ENCODE measurements at places on chromosomes 1 and 21. TPM values are rescaled to one million over a fixed set of nuclear protein-coding genes. Genes with fewer than 3 reads are reported as not detected.

Gene OPTC
- not detected for polyA plus RNA-seq

Gene SPRR5
- polyA plus RNA-seq, result not detected

DNA sequence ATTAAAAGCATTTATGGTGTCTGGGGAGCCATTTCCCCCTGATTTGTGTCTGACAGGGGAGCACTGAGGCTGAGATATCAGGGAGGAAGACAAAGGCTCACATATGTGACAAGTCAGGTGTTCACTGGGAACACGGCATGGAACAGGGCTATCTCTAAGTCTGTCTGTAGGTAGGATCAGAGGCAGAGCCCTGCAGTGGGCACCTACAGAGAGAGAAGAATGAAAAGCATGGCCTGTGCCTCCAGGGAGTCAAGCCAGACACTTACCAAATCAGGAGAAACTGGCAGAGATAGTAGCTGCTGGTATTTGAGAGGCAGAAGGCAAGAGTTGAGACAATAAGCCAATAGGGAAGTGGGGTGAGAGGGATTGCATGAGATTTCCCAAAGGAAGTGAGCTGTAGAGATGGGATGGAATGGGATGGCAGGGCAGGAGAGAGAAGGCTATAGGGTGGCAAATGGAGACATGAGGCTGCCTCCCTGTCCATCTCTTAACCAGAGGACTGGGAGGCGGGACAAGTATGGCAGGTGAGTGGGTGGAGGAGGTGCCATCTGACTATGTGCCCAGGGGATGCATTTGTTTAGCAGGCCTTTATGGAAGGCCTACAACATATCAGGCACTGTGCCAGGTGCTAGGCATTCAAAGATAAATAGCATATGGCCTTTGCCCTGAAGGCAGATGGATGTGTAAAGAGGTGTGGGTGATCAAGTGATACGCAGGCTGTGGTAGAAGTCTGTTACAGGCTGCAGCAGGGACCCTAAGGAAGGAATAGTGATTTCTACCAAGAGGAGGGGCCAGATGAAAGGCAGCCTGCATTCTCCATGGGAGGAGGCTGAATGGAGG is 136.2 kb upstream of the IPO9 start:
- peak; percentile 57 for DNase-seq

DNA sequence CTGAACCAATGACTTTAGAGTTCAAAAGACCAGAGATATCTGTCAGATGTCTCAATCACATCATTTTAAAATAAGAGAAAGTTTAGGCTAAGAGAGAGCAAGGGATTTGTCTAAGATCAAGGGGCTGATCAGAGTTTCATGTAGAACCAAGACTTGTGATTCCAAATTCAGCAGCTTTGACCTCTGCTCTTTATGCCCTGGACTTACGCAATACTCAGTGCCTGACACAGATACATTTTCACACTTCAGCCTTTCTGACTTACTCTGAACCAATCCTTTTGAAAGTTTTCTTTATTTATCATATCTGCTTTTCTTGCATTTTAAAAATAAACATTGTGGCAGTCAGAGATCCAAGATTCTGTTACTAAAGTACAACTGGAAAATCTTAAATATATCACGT is 428.0 kb downstream of the PLPP3 start:
- no peak for DNase-seq

- peak; percentile 79 for DNase-seq
These were observed 996 bp upstream of the TMEM51 start for GRCh38 chr1:15152318-15153183.

DNA sequence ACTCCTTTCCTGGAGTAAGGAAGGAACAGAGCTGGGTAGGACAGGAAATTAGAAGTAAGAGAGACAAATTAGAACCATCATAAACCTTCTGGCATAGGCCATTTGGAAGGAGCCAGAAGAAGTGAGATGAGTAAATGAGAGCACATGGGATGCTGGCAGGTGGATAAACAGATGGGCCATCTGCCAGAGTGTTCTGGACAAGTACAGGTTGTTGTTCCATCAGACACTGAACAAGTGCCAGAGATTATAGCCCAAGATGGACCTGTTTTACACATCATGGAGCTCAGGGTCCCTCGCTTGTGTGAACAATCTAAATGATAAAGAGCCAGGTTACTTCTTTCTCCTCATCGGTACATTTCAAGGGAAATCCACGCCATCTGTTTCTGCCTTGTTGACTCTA is 200.3 kb downstream of the HHIPL2 start:
- peak; percentile 4 for DNase-seq

- DNase-seq, result no peak
These were observed 5.3 kb downstream of the ATP2B4 start for GRCh38 chr1:203631946-203632345.

DNA sequence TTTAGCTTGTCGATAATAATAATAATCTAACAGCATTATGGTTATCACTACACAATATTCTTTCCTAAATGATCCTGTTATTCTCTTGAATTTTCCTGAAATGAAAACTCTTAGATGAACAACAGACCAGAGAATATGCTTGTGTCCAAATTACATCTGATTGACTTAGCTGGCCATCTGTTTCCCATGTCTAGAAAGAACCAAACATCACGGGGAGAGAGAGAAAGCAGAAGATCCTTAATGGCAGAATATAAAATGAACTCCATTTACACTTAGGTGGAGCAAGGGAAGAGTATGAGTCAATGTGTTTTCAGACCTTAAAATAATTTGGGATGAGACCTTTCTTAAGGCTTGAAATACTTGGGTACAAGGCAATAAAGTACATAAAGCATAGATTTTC is 162.2 kb downstream of the DSCAM start:
- no peak for DNase-seq

- no peak for DNase-seq
These were observed 313.1 kb downstream of the MATN1 start for GRCh38 chr1:30410153-30410851.

DNA sequence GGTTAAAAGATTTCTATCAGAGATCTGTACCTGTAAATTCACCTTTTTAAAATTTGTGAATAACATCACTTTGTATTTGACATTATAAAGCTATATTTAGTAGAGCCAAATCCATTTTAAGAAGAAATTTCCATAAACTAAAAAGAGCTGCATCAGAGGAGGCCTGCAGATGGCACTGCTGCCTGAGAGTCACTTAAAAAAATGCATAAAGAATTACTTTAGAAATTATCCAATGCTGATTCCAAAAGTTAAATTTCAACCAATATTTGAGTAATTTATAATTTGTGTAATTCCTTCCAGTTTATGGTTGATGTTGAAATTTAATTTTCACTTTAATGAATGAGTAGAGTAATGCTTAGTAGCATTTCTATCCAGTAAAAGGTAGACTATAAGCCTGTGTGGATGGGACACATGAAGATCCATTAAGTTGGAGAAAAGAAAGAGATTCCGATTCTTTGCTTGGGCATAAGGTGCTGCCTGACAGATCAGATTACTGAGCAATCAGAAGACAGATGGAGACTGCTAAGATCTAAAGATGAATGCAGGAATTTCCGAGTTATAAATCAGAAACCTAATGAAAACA is 20.7 kb upstream of the RPE65 start:
- no peak for DNase-seq

GRCh38 chr1:156623946-156624813 is 5.0 kb downstream of the HAPLN2 start:
- peak; percentile 87 for DNase-seq

Measured in SK-N-SH (cell line).